ENCODE measurements at places on chromosomes 6 and 20.

DNA sequence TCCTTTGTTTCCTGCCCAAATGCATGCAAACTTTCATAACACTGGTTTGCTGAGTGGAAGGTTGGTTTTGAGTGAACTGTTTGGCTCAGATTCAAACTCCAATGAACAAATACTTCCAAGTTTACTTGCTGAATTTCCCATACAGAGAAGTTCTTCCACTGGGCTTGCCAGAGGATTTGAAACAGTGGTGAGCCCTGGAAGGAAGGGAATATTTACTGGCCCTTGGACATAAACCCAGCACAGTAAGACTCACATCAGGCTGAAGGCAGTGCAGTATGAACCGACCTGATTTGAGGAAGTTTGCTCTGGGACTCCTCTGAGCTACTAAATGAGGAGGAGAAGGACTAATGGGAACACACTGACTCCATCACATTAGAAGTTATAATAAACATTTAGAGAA, 3.8 kb downstream of the TRAF3IP2 start:
- no peak for DNase-seq

DNA sequence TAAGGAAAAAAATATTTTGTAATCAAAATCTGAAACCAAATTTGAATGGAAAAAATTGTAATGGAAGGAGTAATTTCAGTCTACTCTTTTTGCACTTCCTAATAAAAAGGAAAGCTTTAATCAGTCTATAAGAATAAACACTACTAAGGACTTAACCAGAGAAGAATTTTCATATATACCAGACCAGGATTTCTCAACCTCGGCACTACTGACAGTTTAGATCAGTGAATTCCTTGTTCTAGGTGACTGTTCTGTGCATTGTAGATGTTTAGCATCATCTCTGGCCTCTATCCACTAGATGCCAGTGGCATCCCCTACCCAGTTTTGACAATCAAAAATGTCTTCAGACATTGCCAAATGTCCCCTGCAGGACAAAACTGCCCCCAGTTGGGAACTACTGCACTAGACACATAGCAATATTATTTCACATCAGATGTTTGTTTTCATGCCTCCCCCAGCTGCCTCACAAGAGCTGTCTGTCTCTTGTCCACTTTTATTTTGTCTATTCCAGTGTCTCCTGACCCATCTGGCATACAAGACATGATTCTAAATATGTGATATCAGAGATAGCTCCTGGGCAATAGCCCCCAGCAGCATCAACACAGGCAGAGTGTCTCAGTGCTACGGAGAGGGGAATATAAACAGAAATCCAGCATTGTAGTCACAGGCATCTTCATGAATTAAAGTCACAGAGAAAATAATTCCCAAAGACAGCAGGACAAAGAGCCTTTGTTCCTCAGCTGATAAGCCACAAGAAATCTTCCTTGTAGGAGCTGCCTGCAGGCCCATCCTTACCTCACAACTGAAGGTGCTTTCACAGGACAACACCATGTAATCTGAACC, 27.0 kb downstream of the DNAAF9 start:
- no peak for DNase-seq

GRCh38 chr6:97262676-97263075, 20.3 kb downstream of the MMS22L start:
- no peak for DNase-seq

- DNase-seq = no peak
These were observed 213.9 kb upstream of the CNR1 start for GRCh38 chr6:88380083-88380482.

GRCh38 chr6:164409309-164410009, 899.9 kb downstream of the C6orf118 start:
- no peak for DNase-seq

- no peak for DNase-seq
These were observed 39.9 kb upstream of the DST start for GRCh38 chr6:56682635-56683034.

- no peak for DNase-seq
These were observed 240.4 kb upstream of the SULF2 start for GRCh38 chr20:48025661-48026060.

DNA sequence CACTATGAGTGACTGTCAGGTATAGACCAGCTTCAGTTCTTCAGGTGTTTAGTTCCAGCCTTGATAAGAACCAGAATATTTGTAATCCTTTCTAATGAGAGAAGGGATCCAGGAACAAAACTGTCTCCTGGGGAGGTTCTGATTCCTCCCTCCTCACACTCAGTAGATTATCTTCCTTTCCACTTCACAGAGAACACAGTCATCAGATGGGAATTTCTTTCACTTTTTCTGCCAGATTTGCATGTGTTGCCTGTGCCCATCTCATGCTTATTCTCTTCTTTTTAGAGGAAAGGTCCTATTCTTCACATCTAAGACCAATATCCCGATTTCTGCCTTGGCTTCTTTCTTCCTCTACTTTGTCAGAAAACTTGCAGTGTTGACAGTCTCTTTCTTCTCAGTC, 50.8 kb downstream of the CD109 start:
- no peak for DNase-seq

- DNase-seq = no peak
These were observed 67.3 kb upstream of the E2F3 start for GRCh38 chr6:20334334-20334733.

GRCh38 chr20:1508574-1508973, 17.4 kb upstream of the SIRPB2 start:
- no peak for DNase-seq

DNA sequence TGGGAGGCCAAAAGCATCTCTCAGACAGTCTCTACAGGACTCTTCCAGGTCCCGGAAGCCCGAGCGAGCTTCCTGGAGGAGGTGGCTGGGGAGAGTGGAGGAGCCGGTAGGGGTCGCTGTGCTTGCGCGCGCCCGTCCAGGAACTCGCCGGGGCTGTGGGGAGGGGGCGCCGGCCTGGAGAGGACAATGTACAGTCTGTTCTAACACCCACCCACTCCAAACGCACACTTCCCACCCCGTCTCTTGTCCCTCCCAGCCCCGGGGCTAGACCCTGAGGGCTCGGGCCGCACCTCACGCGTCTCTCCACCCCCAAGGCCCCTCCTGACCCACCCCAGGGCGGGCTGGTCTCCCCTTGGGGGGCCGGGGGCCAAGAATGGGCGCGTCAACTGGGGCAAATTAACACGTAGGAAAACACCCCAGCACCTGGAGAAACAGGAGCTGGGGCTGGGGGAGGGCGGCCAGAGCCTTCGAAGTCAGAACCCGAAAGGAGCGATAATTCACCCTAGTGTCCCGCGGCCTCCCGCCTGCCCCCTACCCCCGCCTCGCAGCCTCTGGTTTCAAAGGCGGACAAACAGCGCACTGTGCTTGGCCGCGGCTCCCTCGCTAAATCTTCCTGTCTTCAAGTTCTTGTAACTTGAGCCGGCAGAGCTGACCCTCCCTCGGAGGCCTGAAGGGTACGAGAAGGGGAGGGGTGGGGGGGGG, 103.2 kb upstream of the FOXP4 start:
- DNase-seq = no peak

DNA sequence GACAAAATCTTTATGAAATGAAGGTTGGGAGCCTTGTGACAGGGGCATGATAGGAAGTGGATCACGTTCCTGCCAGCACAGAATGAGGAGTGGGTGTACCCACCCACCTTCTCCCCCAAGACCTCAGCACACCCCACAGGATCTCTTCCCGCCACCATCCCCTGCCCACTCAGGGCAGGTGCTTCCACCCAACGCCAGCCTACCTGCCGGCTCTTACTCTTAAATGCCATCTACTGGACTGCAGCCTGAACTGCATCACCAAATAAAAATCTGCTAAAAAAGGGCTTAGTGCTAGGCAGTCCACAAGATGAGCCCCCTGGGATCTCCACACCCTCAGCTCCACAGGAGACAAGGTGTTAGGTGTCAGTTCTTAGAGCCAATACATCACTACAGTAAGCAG, 20.6 kb downstream of the DTNBP1 start:
- no peak for DNase-seq

GRCh38 chr6:30129265-30130178, 6.4 kb upstream of the TRIM40 start:
- DNase-seq = no peak

- DNase-seq = peak; percentile 72
These were observed 38.8 kb downstream of the ERMARD start for GRCh38 chr6:169789944-169790927.

GRCh38 chr6:136961848-136962247, 39.7 kb downstream of the SLC35D3 start:
- no peak for DNase-seq

GRCh38 chr20:36270744-36271638, 34.7 kb downstream of the AAR2 start:
- DNase-seq = no peak

DNA sequence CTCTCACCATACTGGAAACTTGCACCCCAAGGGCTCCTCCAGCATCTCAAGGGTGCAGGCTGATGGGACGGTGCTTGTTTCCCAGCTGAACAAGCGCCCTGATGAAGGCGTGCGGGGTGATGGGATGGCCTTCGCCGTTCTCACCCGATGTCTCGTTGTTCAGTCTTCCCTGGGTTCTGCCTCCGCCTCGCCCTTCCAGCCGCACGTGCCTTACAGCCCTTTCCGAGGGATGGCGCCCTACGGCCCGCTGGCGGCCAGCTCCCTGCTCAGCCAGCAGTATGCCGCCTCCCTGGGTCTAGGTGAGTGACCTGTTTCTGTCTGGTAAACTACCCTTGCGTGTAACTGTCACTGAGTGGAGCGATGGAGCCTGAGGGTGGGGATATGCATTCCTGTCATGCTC, 3.9 kb downstream of the LSM14B start:
- DNase-seq = no peak

- DNase-seq = no peak
These were observed 20.9 kb downstream of the FARS2 start for GRCh38 chr6:5282191-5282623.

GRCh38 chr20:51734876-51735720, 33.1 kb downstream of the ATP9A start:
- DNase-seq = no peak

GRCh38 chr20:45341939-45342854, 6.0 kb downstream of the SDC4 start:
- no peak for DNase-seq

DNA sequence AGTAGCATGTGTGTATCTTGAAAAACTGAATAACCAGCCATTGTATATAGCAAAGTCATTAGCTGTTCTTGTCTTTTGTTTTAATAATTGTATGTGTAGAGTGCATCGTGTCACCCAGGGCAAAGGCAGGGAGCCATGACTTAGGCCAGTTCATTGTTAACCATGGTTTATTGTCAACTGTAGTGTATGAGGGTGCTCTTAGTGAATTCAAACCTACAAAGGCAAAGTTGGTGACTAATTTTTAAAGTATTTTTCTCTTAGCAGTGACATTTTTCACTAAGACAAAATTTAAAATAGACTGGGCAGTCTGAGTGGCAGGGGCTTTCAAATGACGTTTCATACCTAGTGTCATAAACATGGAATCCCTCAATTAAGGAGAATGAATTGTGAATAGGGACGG, 79.0 kb downstream of the TULP4 start:
- no peak for DNase-seq

DNA sequence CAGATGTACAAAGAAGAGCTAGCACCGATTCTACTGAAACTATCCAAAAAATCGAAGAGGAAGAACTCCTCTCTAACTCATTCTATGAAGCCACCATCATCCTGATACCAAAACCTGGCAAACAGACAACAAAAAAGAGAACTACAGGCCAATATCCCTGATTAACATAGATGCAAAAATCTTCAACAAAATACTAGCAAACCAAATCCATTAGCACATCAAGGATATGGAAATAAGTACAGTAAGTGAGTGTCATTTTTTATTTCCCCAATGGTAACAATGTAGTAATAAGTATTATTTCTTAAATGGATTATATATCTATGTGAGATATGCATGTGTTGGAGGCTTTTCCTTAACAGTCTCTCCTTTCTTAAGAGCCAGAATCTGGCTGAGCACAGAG, 134.5 kb upstream of the SMLR1 start:
- no peak for DNase-seq

GRCh38 chr6:168345896-168346754, 26.5 kb upstream of the DACT2 start:
- DNase-seq = no peak

DNA sequence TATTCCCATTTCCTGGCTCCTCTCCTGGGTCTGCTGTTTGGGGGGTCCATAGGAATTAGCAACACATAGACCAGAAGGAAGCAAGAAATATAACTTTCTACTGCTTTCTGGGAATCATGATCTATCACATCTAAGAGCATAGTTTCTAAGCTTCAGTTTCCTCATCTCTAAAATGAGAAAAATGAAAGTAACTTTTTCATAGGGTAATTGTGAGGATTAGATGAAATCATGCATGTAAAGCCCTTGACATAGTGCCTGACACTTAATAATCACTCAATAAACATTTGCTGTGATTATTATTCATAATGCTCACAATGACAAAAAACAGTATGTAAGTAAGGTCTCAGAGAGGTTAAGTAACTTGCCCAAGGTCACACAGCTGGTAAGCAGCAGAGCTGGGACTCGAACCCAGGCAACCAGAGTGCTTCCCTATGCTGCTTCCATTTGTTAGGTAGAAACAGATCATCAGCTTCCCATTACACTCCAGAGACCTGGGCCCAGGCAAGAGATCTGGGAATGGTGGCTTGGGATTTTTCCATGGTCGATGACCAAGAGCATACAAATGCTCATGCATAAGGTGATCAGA, 86.6 kb upstream of the MAFB start:
- no peak for DNase-seq

- DNase-seq = no peak
These were observed 176.0 kb downstream of the MRPL14 start for GRCh38 chr6:43951063-43951755.

GRCh38 chr6:135054226-135054568, 425 bp downstream of the HBS1L start:
- DNase-seq = peak; percentile 12

- no peak for DNase-seq
These were observed 45.1 kb downstream of the CGA start for GRCh38 chr6:87049779-87050178.

- DNase-seq = no peak
These were observed 74.8 kb downstream of the CEBPB start for GRCh38 chr20:50265245-50265946.

Measured in CD4-positive, alpha-beta T cell treated with Interleukin-15 for 4 hours (primary cell).